Stimulated activated CD8-positive, alpha-beta memory T cell treated with anti-CD3 and anti-CD28 coated beads, Interleukin-7, amount 100 ng/mL, for 24 hours (primary cell): ENCODE measurements at places on chromosomes 2 and 18.

GRCh38 chr2:238938401-238939055 lies 90.6 kb downstream of the TWIST2 start:
- no peak for DNase-seq

DNA sequence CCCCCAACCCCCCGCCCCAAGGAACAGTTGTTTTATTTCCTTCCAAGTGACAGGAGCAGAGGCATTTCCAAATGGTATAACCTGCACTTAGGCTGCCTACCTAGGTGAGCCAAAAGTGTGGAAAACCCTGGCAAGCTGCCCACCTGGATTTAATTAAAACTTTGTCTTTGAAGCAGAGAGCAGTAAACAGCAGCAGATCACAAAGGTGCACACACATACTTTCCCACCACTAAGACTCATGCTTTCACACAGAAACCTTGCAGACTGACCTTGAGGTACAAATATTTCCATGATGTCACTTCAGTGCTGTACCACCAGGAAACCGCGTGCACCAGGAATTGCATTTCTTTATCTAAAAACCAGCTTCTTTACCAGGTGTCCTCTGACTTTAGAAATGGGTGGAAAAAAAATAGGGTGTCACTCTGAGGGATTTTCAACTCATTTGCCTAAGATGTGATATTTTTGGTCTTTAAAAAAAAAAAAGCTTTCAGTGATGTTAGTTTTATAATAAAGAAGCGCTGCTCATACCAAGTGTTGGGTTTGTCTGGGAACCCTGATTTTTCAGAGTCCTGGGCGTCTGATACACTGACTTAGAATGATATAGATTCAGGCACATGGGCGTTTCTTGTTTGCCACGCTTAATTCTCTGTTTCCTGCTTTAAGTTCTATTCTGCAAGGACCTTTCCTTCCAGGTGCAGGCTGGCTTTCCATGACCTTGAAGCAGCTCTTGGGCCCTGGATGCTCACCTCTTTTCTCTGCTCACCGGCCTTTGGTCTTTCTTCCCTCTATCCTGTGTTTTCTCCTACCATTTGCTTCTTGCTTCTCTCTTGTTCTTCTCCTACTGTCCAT lies 70.7 kb upstream of the BCL2L11 start:
- no peak for DNase-seq

DNA sequence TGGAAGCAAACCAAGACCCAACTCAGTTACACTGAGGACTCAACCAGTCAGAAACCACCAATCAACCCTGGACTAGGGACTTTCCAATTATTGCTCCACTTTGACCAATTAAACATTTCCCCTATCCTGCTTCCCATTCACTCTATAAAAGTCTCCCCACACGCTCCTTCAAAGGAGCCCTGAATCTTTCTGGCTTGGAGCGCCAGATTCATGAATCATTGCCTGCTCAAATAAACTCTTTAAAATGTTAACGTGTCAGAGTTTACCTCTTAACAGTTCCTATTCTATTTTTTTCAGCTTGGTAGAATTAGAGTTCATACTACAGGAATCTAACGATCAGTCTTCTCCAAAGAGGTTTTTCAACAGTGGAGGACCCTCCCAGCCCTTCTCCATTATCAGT lies 20.7 kb upstream of the SULT1C2 start:
- no peak for DNase-seq

DNA sequence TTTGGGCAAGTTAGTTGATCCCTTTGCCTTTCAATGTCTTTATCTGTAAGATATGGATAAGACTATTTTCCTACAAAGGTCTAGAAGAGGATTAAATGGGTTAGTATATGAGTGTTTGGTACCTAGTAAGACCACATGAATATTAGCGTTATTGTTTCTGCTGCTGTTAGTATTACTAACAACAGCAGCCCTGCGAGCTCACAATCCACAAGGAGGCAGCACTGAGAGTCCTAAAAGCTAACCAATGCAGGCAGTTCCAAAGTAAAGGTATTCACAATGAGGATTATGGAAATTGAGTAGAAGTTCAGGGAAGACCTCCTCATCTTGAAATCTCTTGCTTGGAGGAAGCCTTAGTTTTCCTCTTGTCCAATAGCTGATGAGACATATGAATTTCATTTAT lies 248.9 kb downstream of the TDRD15 start:
- no peak for DNase-seq

GRCh38 chr18:77024476-77024875 lies 108.1 kb downstream of the MBP start:
- DNase-seq, result no peak

- DNase-seq, result no peak
These were observed 172.3 kb downstream of the PIEZO2 start for GRCh38 chr18:10977042-10977441.

DNA sequence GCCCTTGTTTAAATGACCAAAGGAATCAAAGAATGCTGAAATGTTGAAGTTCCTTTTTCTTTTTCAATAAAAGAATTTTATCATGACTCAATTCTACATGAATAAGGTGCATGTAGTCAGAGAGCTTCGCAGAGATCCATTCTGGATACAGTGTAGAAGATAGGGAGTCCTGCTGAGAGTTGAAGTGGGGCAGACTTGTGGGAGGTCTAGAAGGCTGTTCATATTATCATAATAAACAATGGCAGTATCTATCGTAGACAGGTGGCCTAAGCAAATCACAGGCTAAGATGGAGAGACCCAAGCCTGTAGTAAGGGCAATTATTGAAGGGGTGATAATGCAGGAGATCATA lies 1322.0 kb upstream of the CELF4 start:
- DNase-seq, result no peak

DNA sequence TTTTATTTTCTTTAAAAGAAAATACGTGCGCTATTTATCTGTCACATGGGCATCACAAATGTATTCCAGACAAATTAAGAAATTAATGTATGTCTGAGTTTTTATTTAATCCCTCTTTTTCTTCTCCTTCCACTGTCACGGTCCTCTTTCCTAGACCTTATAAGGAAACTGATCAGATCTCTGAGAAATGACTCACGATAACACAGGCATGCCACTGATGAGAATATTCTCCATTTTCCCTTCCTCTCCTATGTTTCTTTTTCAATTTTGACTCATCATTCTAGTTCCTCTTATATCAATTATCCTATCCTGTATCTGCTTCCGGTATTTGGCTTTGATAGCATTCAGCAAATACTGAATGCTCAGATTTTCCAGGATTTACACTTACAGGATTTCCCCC lies 121.8 kb downstream of the DSC3 start:
- no peak for DNase-seq

DNA sequence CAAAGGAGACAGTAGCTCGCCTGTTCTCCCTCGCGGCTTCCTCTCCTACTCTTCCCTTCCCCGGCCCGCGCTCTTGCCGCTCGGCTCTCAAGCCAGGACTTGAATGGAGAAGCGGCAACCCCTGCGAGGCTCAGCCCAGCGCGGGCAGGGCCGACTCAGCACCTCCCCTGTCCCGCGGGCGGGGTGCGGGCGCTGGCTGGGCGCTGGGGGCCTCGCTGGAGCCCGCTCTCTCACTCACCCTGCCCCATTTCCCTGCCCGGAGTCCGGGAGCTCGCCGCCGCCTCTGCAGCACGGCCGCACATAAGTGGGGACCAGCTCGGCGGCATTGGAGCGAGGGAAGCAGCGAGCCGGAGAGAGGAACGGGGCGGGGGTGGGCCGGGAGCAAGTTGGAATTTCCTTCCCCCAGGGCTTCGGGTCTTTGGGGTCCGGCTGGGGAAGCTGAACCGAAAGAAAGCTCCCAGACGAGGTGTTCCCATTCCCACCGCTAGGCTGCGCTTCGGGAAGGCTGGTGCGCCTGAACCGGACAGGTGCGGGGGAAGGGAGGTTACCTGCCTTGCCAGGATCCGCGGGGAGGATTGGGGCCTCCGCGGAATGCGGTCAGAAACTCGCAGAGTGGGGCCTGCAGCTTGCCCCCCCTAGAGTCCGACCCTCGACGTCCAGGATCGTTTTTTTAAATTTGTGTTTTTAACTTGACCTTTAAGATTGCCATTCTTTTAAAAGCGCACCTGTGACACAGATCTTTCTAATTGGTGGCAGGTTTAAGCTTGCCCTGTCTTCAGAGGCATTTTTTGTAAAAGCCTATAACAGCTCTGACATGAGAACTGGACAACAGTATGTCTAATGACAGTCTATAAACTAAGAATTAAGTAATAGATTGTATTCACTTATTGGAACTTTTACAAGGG lies at the start of gene COBLL1:
Gene COBLL1 (minus strand): TSS at position 105 of the 905 bp plus-strand sequence. CDS start 627 bp downstream, outside the sequence.
- DNase-seq, result no peak

DNA sequence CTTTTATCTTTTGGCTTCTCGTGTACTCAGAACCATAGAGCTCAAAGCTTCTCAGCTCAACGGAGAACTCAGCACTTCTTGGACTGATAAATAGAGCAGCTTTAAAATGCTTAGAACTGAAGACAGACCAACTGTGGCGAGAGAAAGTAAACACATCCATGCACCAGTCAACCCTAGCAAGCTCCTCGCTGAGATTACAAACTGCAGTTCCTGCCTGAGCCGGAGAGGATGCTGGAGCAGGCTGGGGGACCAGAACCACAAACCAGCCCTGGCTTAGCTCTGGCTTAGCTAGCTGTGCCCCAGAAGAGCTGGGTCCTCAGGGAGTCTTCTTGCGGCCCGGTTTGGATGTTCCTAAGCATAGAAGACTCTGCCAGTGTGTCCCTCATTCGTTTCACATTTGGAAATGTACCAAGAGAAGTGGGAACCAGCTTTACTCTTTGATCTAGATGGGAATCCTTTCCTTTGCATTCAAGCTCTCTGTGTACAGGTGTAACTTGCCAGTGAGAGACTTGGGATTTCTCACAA lies 5.6 kb downstream of the PAX8 start:
- DNase-seq, result no peak

DNA sequence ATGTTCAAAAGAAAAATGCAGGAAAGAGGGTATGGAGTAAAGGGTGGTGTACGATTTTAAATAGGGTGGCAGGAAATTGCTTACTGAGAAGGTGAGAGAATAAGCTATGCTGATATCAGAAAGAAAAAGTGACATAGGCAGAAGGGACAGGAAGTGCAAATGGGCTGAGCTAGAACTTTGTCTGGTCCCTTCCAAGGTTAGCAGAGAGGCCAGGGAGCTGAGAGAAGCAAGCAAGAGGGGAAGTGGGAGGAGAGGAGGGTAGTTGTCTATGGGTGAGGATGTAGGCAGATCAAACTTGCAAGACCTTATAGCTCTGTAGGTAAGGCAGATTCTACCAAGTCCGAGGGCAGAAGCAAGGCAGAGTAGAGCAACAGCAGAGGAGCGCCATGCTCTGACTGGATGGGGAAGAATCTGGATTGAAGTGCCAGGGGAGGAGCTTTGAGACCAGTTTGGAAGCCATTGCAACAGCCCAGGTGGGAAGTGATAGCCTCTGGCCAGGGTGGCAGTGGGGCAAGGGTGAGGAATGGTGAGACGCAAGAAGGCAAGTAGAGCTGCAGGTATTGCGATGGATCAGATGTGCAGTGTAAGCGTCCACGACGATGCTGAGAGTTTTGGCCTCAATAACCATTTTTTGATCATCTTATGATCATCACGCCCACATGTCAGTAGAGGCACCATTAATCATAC lies 134.4 kb upstream of the APCDD1 start:
- DNase-seq, result no peak

- DNase-seq, result no peak
These were observed 242.7 kb upstream of the NRP2 start for GRCh38 chr2:205439621-205440020.

DNA sequence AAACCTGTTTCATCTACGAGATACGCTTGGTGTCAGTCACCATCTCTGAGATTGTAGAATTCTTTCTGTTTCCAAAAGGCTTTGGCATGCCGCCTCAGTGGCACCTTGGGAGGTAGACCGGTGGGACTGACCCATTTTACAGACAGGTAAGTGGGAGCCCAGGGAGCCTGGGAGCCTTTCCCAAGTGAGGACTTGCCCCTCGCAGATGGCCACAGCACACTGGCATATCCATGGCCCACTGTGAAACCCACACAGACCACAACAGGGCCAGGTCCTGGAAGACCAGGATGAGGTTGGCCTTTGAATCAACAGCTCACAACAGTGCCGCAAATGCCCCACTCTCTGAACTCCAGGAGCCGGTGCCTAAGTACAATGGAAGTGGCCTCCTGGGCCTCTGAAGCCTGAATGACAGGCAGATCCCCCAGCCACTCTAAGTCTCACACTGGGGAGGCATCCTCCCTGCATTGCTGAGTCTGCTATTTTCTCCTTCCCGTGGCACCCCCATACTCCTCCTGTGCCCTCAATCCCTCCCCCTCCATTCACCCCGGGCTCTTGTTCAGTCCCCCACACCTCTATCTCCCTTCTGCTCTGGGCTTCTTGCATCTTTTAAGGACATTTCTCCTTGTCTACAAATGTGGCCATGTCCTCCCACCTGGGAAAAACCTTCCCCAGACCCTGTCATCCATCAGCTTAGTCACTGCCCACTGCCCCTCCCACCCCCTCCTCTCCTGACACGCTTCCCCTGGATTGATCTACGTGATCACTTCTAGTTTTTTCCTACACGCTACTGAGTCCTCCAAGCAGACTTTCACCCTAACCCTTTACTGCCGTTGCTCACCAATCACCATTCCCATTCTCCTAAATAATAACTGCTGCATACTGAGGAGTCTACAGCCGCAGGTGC lies 26.2 kb downstream of the CENPA start:
- DNase-seq, result no peak

- DNase-seq, result no peak
These were observed 24.9 kb downstream of the ASAP2 start for GRCh38 chr2:9231291-9232165.

GRCh38 chr2:67782443-67782842 lies 280.4 kb downstream of the C1D start:
- no peak for DNase-seq

DNA sequence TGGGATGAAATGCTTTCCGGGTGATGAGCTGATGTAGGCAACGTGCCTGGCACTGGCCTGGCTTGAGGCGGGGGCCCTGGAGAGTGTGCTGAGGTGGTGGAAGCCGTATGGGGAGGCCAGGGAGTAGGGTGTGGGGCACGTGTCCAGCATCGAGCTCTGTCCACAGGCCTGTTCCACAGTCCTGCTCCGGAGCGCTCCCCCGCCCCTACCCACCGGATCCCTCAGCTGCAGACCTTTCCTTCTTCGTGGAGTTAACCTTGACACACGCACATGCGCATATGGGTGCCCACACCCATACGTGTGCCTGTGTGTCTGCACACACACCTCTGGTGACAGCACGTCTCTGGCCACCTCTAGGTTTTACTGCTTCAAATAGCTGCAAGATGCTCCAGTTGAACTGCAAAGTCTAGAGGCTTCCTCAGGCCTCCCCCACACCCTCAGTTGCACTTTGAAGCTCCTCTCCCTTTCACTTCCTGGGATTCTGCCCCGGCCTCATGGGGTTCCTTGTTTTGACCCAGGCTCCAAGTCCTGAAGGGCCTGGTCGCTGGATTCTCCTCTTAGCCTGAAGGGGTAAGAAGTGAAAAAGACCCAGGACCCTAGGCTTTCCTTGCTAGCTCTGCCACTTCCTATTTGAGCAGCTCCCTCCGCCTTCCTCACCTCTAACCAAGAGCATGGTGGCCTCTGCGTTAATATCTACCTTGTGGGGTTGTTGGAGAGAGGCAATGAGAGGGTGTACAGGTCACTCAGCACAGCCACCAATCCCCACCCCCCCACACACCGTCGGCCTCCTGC lies 49.5 kb downstream of the INHBB start:
- DNase-seq, result no peak

GRCh38 chr18:68504441-68505177 lies 210.3 kb downstream of the TMX3 start:
- DNase-seq, result no peak
